ENCODE measurements at places on chromosomes 2 and 18. TPM values are rescaled to one million over a fixed set of nuclear protein-coding genes. Genes with fewer than 3 reads are reported as not detected.
A peak's percentile ranks its signal among the peaks of the same experiment; 100 is the strongest.

The LIMS4 gene
- total RNA-seq: 1.1 TPM

The RGPD3 gene
- total RNA-seq: 1.0 TPM

The REEP1 gene
- total RNA-seq: 0.17 TPM

The CD207 gene
- total RNA-seq: not detected

The ANKRD29 gene
- 7.1 TPM for total RNA-seq

The TMX3 gene
- 67.7 TPM for total RNA-seq

The OR6B2 gene
- not detected for total RNA-seq

GRCh38 chr2:16140771-16141640, 200.7 kb downstream of the MYCN start:
- DNase-seq: no peak

DNA sequence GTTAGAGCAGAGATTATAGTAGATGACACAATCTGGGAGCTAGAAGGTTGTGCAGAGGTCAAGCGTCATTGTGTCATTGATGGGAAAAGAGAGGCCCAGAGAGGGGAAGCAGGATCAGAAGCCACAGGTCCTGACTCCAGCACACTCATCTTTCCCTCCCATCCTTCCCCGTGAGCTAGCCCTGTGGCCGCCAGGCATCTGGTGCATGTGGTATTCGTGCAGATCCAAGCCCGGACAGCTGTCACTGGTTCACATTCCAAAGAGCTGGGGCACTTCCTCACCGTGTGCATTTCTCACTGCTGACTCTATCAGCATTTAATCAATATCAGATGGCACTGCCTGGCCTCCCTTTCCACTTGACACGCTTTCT, 94.1 kb upstream of the THOC1 start:
- no peak for DNase-seq

GRCh38 chr2:230960026-230960425, 35.0 kb upstream of the GPR55 start:
- DNase-seq: no peak

DNA sequence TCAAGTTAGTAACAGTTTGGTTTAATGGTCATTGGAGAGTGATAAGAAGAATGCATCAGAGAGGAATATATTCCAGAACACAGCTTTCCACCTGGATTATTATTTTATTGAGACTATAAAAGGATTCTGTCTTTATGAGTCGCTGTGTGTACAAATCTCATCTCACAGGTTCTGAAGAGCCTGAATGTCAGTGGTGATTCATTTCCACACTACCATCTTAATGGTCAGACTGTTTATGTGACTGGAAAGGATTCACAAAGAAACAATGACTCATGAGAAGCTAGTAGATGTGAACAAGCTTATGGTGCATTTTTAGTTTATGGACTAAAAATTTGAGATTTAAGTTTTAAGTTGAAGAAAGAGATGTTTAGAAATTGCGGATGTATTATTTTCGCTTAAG, 685.4 kb upstream of the NRXN1 start:
- DNase-seq: peak; percentile 79

GRCh38 chr2:200258881-200259576, 47.5 kb upstream of the SPATS2L start:
- peak; percentile 15 for DNase-seq

- peak; percentile 98 for DNase-seq
Measured at GRCh38 chr2:164015328-164016123, 279.7 kb upstream of the FIGN start.

GRCh38 chr2:65389476-65389875, 42.9 kb downstream of the SPRED2 start:
- no peak for DNase-seq

DNA sequence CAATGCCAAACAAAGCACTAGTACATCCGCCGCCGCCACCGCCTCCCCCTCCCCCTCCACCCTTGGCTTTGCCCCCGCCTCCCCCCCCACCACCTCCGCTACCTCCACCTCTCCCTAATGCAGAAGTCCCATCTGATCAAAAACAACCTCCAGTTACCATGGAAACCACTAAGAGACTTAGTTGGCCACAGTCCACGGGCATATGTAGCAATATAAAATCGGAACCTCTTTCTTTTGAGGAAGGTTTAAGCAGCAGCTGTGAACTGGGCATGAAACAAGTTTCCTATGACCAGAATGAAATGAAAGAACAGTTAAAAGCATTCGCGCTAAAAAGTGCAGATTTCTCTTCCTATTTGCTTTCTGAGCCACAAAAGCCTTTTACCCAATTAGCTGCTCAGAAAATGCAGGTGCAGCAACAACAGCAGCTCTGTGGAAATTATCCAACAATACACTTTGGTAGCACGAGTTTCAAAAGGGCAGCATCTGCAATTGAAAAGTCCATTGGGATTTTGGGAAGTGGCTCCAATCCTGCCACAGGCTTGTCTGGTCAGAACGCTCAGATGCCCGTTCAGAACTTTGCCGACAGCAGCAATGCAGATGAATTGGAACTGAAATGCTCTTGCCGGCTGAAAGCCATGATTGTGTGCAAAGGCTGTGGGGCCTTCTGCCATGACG, 168.0 kb downstream of the ASXL3 start:
- DNase-seq: no peak

DNA sequence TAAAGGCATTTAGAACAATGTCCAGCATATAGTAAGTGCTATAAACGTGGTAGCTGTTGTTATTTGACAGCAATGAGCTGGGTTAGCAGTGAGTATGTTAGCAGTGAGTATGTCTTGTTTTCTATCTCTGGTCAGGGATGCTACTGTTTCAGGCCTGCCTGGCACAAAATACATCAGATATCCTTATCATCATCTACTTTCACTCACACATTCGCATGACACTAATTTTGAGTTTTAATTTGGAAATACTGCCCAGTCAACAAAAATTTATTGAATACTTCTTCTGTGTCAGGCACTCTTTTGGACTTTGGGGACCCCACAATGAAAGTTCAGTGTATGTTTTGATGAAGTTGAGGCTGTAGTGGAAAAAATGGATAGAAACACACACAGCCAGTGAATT, 401.6 kb downstream of the CLIP4 start:
- DNase-seq: no peak

DNA sequence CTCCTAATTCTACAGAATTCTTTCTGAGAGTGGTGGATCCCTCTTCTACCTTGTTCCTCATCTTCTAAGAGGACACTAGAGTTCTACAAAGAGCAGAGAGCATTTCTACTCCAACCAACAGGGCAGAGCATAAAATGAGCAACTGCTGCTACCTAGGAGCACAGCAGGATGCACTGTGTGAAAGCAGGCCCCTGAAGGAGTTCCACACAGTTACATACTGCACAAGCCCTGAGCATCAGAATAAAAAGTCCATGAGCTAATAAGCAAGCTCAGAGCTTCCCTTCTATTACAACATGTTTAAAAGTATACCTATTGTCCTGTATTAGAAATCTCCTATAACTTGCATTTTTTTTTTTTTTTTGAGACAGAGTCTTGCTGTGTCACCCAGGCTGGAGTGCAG, 8.4 kb downstream of the FHL2 start:
- DNase-seq: no peak

- no peak for DNase-seq
Measured at GRCh38 chr2:120541553-120541932, 194.1 kb upstream of the GLI2 start.

DNA sequence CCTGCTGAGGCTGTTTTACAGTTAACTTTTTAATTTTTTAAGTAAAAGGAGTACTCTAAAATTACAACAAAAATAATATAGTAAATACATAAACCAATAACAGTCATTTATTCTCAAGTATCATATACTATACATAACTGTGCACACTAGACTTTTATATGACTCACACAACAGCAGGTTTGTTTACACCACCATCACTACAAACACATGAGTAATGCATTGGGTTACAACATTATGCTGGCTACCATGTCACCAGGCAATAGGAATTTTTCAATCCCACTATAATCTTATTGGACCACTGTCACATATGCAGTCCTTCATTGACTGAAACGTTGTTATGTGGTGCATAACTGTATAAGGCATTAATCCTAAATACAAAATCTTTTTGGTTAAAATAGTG, 42.5 kb downstream of the RASGRP3 start:
- peak; percentile 58 for DNase-seq

DNA sequence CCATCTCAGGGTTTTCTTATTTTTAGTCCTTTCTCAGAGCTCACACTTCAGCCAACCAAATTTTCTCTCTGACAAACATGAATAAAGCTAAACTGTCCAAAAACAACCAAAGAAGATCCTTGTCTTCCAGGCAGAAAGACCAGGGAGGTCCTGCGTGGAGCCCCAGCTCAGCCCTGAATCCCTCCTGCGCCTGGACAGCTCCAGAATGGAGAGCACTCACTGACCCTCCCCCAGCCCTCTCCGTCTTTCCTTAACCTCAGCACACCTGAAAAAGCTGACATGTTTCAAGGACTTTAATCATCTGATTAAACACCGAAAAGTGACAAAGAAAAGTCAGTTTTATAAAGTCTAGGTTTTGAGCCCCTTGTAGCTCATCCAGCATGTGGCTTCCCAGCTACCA, 22.9 kb upstream of the GNAL start:
- no peak for DNase-seq

DNA sequence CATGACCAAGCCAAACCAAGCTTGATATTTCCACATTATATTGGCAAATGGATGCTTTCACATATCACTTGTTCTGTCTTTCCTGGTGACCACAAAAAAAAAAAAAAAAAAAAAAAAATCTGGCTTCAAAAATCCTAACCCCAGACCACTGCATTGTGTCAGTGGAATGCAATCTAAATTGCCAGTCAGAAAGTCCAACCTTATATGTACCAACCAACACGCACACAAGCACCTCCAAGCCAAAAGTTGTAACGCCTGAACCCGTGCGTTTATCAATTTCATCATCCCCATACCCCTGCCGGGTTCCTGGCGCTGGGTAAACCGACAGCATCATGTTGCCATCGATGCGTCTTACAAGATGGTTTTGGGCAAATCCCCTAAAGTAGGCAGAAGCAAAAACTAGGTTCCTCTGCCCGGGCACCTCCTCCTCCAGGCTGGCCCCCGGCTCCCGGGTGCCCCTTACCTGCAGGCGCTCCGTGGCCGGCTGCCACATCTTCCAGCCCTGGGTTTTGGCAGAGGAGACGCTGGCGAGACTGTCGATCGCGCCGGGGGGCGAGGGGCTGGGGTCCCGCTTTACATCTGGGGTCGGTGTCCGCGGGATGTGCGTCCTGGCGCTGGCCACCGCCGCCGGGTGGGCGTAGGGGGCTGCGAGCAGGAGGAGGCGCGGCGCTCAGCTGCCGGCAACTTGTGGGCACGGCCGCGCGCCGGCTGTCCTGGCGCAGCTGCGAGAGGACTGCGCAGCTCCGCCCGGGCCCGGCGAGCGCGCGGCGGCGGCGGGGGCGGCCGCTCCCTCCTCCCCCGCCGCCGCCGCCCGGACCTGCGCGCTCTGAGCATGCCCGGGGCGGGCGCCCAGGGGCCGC, at the start of gene PID1:
TSS of gene PID1 (minus strand) at position 737 of the 860 bp plus-strand sequence. CDS start at position 493, 244 bp downstream.
- DNase-seq: no peak

DNA sequence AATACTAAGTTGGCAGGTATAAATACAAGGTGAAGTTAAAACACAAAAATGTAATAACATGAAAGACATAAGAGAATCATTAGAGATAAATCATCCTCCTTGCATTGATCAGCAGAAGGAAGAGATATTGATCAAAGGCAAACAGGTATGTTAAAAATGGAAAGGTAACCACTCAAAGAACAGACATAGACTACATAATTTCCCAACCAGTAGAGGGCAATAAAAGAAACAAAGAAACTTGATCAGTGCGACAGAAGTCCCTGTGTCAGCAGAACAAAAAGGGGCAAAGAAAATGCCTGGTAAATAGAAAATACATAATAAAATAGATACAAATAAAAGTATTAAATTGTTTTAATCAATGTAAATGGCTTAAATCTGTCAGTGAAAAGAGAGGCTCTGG, 53.6 kb downstream of the FAM228A start:
- peak; percentile 38 for DNase-seq

DNA sequence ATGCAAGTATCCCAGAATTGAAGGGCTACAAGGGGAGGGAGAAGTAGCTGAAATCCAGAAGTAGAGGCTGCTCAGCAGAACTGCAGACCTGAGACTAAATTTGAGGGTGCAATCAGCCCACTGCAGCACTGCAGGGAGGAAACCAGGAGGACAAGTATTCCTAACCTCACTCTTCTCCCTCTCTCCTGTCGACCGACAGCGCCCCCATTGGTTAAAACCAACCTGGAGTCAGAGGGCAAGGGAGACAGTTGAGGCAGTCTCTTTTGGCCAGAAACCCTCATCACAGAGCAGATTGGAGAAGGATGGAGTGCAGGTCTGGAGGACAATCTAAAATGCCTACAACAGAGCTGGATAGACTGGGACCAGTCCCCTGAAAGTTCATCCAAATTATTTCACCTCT, 768.9 kb upstream of the KLHL29 start:
- no peak for DNase-seq

DNA sequence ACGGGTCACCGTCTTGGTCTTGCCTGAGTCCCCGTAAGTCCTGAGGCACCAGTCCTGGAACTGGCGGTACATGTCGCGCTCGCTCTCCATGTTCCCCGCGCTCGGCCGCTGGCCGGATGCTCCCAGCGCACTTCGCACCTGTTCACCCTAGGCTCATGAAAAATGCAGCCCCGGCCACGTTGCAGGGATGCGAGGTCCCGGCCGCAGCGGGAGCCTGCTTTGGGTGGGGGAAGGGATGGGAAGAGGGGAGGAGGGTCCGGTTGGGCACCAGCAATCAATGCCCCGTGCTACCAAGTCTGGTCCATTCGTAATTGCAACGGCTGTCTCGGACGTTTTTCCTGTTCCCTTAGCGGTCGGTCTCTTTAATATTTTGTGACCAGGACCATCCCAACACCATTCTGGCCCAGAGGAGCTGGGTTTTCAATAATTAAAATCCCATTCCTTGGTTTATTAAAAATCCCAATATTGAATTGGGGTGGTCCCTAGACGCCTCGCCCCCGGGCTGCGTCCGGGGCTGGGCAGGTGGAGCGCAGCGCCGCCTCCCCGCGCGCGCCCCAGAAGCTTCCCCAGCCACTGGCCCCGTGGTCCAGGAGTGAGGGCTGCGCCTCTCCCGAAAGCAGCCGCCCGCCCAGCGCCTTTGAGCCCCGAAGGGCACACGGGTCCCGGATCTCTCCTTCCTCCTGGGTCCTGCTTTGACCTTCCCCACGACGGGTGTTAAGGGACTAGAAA, 1.4 kb downstream of the NOL4 start:
- no peak for DNase-seq

DNA sequence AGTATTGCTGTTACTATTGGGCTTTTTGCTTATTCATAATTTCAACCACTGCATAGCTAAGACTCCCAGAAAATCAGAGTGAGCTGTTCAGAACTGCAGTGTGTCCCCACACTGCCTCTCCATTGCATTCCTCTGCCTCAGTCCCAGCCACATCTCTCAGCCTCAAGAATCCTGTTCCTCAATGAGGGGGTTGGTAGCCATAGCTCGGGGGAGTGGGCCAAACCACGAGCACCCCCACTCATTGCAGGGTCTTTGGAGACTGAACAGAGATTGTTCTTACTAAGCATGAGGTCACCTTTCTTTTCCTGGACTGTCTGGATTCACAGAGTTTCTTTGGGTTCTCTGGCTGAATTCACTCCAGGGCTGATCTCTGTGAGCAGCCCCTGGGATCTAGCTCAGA, 161.1 kb downstream of the GFPT1 start:
- peak; percentile 17 for DNase-seq

GRCh38 chr18:23188068-23188760, 52.9 kb downstream of the CABLES1 start:
- no peak for DNase-seq

All from renal cortical epithelial cell (primary cell).